ENCODE measurements at places on chromosomes 7 and 10.

DNA sequence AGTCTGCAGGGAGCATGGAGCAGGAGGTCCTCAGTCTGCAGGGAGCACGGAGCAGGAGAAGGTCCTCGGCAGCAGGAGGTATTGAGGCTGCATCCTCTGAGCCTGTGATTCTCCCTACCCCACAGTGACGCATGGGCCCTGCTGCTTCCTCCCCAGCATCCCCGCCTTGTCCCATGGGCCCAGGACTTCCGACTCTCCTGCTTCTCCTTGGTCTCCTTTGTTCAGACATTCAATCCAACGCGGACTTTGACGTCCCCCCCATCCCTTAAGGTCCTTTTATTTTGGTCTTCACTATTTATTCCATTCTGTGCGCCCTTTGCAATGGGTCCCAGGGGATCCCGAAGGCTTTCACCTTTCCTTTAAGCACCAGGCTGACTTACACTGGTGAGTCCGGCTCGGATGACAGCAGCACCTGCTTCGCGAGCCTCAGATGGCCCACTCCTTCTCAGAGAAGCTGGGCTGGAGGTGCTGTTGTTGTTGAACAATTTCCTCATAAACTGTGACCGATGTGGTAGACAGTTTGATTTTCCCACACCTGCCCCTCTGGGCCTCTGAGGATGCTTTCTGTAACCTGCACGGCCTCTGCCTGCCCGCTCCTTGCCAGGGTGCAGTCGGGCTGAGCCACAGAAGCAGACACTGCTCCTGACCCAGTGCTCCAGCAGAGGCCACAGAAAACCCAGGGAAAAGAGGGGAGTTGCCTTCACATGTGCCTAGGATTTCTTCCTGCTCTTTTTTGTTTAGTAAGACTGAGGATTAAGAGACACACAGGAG is 407.2 kb upstream of the SHH start:
- DNase-seq: no peak

- no peak for DNase-seq
These were observed 25.1 kb downstream of the TBXAS1 start for GRCh38 chr7:139854124-139854511.

DNA sequence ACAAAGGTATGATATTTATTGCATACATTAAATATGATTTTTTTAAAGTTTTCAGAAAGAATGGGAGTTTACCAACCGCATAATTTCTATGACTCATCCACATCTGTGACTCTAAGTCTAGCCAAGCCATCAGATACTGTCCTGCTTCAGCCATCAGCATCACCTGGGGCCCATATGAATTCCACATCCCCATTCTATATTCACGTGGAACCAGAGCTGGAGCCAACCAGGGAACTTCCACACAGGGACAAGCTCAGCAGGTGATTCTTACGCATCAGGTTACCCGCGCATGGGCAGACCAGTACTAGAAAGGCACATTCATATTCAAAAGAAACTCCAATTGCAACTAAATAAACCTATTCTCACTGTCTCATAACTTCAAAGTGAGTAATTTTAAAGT is 817.7 kb upstream of the IGFBP3 start:
- no peak for DNase-seq

GRCh38 chr7:3082831-3083230 is 39.2 kb upstream of the CARD11 start:
- no peak for DNase-seq

GRCh38 chr10:10353326-10353868 is 664.3 kb upstream of the CELF2 start:
- DNase-seq: no peak

GRCh38 chr10:71773221-71773971 is at the start of gene VSIR:
Gene VSIR, minus strand, starts transcription at chr10:71773520. Its CDS starts 81 bp downstream, at chr10:71773439.
- no peak for DNase-seq

DNA sequence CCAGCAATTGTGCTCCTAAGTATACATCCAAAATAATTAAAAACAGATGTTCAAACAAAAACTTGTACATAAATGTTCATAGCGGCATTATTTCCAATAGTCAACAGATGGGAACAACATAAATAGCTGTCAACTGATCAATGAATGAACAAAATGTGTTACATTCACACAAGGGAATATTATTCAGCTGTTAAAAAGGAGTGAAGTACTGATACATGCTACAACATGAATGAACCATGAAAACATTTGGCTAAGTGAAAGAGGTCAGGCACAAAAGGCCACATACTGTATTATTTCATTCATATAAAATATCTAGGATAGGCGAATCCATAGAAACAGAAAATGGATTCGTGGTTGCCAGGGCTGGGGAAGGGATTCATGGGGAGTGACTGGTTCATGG is 109.1 kb downstream of the CDH23 start:
- no peak for DNase-seq

GRCh38 chr10:43210556-43210955 is 56.3 kb downstream of the RASGEF1A start:
- DNase-seq: no peak

DNA sequence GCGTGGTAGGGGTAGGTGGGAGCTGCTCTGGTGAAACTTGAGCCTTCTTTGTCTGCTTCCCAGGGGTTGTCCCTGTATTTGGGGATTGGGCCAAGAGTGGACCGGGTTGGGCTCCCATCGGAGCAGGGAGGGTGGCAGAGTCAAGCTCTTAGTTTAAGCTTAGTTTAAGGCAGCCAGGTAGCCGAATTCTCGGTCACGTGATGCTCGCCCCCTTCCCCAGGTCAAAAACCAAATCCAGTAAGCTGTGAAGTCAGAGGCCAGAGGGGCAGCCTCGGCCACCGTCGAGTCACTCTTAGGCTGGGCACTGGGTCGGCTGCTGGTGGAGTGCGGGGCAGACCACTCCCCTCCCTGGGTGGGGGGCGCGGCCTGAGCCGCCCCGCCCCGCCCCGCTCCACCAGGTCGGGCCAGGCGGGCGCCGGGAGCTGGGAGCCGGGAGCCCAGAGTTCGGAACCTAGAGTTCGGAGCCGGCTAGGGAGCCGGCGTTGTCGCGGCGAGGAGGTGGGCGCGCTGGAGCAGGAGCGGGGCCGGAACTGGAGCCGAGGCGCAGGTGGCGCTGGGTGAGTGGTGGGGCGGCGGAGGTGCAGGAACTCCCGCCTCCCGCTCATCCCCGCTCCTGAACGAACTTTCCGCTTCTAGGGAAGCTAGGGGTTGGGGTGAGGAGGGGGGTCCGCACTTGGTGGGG is 2.8 kb upstream of the LZTS2 start:
- no peak for DNase-seq

DNA sequence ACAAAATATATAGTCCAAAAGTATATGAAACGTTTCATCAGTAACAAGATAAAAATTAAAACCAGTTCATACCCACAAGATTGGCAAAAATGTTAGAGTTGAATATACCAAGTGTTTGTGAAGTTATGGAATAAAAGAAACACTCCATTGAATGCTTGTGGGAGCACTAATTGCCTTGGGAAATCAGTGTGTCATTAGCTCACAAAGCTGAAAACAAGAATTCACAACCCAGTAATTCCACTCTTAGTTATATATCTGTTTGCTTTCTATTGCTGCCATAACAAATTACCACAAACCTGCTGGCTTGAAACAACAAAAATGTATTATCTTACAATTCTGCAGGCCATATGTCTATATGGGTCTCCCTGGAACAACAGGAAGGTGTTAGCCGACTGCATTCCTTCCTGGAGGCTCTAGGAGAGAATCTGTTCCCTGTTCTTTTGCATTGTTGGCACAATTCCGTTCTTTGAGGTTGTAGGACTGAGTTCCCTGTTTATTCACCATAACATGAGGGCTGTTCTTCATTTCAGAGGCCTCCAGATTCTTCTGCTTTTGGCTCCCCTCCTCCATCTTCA is 45.7 kb downstream of the SEM1 start:
- DNase-seq: no peak

DNA sequence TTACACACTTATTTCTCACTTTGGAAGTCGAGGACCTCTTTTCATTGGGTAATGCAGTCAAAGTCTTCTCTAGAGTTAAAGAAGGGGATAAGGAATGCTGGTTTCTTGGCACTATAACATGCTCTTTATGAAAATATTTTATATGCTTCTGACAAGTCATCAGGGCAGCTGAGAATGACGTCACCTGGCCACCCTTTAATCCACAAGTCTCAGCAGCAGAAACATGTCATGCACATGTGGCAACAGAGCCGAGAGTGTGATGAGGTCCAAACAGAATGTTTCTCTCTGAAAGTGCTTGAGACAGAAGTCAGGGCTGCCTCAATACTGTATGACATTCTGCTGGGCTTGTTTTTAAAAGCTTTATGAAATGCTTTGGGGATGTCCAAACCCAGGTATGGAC is 63.5 kb upstream of the C10orf90 start:
- DNase-seq: no peak

DNA sequence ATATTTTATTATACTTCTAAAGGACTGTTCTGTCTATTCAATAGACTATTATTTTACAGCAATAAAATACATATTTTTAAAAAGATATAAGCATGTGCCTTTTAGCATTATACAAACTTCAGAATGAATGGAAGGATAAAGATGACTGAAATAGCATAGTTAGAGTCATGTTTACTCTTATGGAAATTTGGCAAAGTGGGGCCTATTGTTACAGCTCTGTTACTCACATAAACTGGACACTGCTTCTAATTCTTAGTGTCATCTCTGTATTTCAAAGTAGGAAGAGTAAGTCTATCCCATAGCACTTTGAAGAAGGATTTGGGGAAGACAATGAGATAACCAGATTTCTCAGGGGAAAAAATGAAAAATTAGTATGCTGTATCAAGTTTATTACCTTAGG is 168.2 kb downstream of the SKAP2 start:
- DNase-seq: no peak

GRCh38 chr7:69349291-69349690 is 249.0 kb upstream of the AUTS2 start:
- no peak for DNase-seq

DNA sequence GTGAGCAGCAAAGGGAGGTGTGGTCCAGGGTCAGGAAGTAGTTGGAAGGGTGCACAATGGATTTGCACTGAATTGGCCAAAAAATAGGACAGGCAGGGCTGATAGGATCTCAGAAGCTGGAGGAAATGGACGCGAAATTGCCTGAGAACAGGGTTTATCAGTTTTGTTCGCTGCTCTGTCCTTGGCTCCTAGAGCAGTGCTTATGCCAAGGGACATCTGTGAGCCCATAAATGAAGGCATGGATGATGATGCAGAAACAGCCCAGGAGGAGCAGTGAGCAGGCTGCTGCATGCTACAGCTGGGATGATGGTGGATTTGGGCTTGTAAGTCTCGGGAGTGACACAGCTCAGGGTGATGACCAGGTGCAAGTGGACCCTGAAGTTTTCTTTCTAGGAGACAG is 204.7 kb downstream of the PRPF18 start:
- DNase-seq: no peak

DNA sequence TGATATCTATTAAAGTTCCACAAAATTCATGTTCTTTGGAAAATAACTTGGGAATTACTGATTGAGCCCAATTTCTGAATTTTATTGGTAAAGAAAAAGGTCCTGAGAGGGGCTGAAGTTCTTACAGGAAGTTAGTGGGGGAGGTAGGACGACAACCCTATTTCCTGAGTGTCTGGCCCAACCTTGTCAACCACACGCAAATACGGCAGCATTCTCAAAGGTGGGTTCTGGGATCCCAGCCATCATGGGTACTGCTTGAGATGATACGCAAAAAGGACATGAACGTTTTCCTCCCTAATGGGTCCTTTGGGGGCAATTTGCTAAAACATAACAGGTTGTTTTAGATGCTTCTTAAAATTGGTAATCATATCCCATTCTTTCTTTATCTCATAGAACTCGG is 2.7 kb upstream of the PDCD4 start:
- DNase-seq: no peak

DNA sequence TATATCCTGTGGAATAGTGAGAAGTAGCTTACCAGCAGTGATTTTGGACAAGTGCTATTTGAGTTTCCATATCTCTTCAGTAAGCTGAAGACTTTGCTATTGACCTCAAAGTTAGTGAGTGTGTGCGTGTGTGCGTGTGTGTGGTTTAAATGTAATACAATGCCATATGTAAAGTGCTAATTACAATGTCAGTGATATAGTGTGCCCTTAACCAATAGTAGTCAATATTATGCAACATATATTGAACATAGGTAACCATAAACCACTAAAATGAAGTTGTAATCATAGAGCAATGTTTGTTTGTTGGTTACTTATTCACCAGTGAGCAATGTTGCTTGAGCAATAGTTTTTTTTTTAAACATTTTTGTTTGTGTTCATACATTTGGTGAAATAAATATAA is 309.4 kb downstream of the NXPH1 start:
- DNase-seq: no peak

- DNase-seq: no peak
These were observed 4.7 kb downstream of the CLCN1 start for GRCh38 chr7:143320620-143321019.

DNA sequence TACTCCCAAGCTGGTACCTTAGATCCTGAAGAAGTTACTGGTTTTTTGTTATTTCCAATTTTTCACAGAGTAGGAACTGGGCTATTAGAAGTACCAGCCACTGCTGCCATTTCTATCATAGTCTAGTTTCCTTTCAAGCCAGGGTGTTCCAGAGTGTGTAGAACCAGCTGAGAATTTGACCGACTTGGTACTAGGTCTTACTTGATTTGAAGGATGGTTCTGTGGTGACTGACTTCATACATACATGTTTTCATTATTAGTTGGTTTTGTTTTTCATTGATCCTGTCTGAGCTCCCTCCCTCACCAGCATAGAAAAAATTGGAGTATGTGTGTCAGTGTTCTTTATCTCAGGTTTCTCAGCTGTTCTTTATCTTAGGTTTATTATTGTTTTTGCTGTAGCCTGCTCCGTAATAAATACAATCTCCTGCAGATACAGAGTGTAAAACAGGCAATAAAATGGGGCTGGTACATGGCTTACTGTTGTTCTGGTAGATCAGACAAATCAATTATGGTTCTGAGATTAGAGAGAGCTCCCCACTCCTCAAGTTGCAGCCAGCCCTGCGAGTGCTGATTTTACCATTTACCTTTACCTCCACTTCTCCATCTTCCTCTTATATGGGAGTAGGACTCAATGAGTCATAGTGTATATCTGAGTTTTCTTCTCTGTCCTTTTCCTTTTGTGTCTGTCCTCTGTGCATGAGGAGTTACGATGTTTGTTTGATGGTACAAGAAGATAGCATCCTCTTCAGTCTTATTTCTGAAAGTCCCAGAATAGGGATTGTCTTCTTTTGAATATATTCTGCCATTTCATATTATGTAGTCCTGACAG is 122.6 kb downstream of the LRRC4 start:
- no peak for DNase-seq

DNA sequence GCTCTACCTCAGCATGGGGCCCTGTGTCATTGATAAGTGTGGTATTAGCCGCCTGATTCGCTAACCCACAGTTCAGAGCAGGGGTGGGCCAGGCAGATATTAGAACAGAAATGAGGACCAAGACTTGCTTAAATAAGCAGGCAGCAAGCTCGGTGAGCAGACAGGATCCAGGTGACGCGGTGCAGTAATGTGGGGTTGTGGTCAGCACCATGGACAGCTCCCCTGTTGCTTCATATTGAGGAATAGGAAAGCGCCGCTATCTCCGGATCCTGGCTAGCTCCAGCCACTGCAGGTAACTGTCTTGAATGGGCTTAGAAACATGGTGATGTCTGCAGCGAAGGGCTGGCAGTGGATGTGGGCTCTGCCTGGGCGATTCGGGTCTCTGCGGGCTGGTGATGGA is 51.3 kb upstream of the GPR26 start:
- DNase-seq: no peak

GRCh38 chr7:66933469-66933868 is 12.4 kb downstream of the TMEM248 start:
- no peak for DNase-seq

GRCh38 chr7:18890885-18891621 is 226.4 kb downstream of the TWIST1 start:
- DNase-seq: peak; percentile 61

Data from NCI-H524 (cell line).